ENCODE measurements at places on chromosomes 1 and 21. TPM values are rescaled to one million over a fixed set of nuclear protein-coding genes. Genes with fewer than 3 reads are reported as not detected.

DNA sequence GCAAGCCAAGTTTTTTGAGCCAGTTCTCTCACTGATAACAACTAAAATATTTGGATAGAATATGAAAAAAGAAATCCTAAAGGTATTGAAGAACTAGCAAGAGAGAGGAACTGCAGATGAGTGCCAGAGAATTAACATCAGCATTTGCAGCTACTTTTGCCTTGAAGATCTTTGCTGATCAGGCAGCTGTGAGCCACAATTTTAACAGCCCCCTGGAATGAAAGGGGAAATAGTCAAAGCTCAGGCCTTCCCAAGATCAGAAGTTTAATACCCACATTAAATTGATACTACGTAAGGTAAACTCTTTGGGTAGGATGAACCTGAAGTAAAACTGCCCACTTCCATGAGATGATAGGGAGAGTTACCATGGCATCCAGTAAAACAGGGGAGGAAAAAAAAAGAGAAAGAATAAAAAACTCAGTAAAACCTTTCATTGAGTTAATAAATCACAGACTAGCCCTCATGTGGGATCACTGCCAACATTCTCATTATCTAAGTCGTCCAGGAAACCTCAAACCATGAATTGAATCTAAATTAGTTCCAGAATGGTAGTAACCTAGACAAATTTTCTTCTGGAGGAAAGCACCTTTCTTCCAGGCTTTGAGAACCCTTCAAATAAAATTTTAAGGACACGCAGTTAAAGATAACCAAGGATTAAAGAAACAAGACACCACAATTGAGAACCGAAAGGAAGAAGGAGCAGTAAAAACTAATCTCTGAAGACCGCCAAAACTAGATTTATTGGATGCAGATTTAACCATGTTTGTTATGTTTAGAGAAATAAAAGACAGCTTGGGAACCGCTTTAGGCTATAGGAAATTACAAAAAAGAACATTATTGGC, 28.3 kb downstream of the SCP2 start:
- DNase-seq: peak; percentile 79

GRCh38 chr1:178538192-178538916, 25.4 kb downstream of the TEX35 start:
- peak; percentile 44 for DNase-seq

- DNase-seq: no peak
These were observed 15.6 kb downstream of the BATF3 start for GRCh38 chr1:212684076-212684475.

SLC35F3 gene
- 0.79 TPM for total RNA-seq

DNA sequence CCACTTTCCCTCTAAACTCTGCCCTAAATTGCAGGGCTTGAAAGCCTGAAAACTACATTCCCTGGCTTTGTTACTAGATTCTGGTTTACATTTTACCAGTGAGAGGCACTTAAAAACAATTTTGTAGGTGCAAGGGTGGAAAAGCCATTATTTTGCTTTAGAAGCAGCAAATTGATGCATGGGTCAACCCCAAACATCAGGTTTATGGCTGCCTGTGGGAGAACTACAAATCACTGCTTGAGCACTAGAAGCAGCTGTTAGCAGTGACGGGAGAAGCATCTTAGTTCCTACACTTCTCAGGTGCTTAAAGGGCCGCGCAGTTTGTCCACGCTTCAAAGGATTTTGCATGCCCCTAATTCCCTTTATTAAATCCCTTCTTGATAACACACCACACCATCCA, 417.2 kb downstream of the PCP4 start:
- no peak for DNase-seq

MIS18A gene
- total RNA-seq: 7.0 TPM

GRCh38 chr1:206969090-206969489, 1.2 kb downstream of the FCAMR start:
- no peak for DNase-seq

GRCh38 chr1:11704691-11705475, 13.4 kb downstream of the DRAXIN start:
- no peak for DNase-seq

GRCh38 chr1:161763522-161764098, 2.5 kb upstream of the ATF6 start:
- DNase-seq: no peak

DNA sequence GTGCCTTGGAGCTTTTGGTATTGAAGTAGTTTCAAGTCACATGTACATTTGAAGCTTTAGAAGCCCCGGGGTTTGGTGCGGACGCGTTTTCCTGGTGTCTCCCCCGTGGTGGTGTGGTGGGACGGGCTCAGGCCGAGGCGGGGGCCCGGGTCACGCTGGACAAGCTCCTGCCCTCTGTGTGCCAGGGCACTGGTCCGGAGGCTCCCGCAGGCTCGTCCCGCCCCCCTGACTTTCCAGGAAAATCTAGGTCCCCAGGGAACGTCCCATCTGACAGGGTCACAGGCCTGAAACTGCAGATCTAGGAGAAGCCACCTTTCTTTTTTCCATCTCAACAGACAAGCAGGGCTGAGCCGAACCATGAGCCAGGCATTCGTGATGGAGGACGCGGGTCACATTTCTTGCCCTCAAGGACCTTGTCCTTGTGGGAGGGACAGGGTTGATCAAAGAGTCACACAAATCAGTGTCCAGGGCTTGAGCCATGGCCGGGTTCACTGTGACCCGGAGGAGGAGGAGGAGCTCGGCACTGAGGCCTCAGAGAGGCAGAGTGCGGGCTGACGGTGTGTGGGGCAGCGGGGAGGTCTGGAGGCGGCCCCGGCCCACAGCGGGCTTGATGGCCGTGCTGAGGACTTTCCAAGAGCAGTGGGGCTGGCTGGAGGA, 1.6 kb downstream of the DMRTB1 start:
- no peak for DNase-seq

GRCh38 chr1:5267603-5268235, 613.3 kb downstream of the AJAP1 start:
- no peak for DNase-seq

FALEC gene
- not detected for total RNA-seq

DNA sequence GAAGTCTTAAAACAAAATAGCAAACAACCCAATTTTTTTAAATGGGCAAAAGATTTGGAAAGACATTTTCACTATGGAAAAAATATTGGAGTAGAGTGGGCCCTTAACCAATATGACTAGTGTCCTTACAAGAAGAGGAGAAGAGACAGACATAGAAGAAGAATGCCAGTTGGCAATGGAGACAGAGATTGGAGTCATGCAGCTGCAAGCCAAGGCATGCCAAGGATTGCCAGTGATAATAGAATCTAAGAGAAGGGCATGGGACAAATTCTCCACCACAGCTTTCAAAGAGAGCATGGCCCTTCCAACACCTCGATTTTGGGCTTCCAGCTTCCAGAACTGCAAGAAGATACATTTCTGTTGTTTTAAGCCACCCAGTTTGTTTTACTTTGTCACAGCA, 92.7 kb downstream of the RGS2 start:
- no peak for DNase-seq

DNA sequence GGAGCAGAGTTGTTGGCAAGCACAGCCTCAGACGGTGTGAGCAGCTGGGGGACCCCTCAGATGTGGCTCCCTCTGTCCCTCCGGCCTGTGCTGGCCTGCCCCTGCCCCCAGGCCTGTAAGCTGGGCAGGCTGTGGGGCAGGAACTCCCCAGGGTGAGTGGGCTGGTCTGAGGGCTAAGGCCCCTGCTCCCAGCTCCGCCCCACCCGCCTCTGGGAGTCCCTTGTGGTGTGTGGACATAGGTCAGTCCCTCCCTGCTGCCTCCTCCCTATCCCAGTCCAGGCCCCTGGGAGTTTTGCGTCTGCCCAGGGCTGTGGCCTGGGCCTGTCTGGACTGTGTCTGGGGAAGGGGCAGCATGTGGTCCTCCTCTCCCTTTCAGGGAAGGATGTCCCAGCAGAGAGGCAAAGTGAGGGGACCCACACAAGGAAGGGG, 3.6 kb upstream of the VWA1 start:
- DNase-seq: no peak

SETSIP gene
- total RNA-seq: not detected

GRCh38 chr1:74427681-74428080, 84.7 kb downstream of the LRRC53 start:
- no peak for DNase-seq

DNA sequence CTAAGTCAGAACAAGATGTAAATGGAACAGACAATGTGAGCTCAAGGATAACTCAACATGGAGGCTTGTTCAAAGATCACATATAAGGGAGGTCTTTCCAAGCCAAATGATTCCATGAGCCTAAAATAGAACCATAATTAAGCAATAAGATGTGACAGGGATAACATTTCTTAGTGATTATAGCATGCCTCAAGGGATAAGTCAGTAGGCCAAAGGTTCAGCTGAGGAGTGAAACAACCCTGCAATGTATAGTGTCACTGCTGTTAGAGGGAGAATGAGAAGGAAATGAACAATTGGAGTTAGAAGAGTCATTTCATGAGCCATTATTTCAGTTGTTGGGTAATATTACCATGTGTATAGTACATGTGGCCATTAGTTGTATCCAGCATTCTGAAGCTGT, 25.0 kb downstream of the GORAB start:
- DNase-seq: peak; percentile 89

GRCh38 chr1:227622739-227623475, 59.6 kb downstream of the ZNF678 start:
- DNase-seq: no peak

COL8A2 gene
- total RNA-seq: 10.7 TPM

EFNA1 gene
- total RNA-seq: 45.1 TPM

DNA sequence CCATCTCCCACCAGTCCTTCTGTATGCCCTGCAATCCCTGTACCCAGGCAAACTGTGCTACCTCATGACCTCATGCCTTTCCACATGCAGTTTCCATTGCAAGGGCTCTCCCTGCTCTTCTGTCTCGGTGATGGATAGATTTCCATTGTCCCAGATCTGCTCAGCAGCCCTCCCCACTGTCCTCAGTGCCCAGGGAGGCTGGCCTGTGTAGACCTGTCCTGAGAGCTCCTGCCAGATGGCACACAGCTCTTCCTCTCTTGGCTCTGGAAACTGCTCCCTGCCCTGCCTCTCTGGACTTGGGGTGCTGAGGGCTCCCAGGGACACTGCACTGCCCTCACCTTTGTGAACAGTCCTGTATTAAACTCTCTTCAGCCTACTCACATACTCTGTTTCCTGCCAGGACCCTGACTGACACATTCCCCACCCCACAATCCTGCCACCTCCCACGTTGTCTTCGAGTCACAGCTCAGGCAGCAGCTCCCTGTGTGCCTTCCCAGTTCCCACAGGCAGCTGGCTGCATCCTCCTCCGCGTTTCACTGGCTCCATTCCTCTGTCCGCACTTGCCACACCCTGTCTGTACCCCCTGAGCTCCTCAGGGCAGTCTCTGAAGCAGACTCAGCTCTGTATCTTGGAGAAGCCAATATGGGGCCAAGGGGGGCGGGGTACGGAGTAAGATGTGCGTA, 57.0 kb downstream of the SPATA46 start:
- no peak for DNase-seq

DNA sequence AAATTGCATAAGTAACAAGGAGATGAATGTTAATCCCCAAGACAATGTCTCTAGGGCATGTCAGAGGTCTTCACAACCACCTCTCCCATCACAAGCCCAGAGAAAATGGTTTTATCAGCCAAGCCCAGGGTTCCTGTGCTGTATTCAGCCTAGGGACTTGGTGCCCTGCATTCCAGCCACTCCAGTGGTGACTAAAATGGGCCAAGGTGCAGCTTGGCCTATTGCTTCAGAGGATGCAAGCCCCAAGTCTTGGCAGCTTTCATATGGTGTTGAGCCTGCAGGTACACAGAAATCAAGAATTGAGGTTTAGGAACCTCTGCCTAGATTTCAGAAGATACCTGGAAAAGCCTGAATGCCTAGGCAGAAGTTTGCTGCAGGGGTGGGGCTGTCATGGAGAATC, 1118.6 kb downstream of the PLA2G4A start:
- DNase-seq: no peak

DNA sequence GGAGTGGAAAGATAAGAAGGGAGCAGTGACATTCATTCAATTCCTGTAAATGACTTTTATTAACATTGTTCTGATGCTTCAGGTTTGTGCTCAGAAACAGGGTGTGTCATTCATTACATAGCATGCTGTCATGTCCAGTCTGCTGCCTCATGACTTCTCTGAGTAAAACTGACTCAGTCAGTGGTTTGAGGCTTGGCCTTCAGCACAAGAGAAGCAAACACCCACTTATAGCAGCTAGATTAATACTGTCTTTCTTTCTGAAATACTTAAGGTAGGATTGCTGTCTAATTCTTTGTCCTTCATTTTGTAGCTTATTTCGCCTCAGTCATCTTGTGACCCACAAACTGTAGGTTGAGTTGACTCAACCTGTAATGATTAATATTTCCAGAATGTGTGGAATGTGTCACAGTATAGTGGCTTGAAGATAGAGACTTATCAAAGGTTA, 32.9 kb downstream of the RASAL2 start:
- no peak for DNase-seq

Data from skin of body (tissue), 3 donors.